ENCODE measurements at places on chromosomes 7 and 10.

DNA sequence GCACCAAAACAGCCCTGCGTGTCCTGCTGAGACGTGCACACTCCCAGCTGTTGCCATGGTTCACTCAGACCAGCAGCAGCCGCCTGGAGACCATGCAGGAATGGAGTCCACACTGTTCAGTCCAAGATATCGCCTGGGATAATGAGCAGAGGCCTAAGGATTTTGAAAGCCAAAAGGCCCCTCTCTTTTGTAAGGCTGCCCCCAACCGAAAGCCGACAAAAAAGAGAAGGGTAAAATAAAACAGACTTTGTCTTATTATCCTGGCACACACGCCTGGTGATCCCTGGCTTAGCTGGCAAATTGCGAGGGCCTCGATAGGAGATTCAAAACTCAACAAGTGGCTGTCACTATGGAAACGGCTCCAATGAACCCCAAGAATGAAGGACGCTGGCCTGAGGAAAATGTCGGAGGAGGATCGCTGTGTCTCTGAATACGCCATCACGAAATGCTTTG is 263.6 kb downstream of the SKIDA1 start:
- no peak for DNase-seq

DNA sequence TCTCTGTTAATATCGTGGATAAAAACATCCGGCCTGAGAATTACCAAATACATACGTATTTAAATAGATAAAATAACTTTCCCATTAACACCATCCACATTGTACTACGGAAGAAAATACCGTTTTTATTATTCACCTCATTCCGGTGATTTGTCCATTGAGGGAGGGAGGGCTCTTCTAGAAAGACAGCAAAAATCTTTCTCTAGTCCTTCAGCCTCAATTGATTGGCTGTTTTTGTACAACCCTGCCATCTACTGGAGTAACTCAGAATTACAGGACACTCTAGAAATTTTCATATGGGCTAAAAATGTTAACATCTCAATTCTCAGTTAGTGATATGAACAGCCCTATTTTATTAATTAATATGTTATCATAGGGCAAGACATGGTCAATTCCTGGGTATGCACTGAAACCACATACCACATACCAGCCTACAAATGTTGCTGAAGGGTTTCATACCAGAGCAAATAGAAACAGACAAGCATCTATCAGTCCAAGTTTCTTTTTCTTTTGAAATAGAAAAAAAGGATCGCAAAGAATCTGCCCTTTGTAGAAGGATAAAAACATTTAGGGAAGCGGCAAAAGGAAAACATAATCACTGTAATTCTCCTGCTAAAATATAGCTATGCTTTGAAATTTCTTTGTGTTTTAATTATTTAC is 55.8 kb upstream of the CDCA7L start:
- DNase-seq, result peak; percentile 85

- no peak for DNase-seq
Measured at GRCh38 chr7:16095171-16095950, 326.0 kb downstream of the CRPPA start.

DNA sequence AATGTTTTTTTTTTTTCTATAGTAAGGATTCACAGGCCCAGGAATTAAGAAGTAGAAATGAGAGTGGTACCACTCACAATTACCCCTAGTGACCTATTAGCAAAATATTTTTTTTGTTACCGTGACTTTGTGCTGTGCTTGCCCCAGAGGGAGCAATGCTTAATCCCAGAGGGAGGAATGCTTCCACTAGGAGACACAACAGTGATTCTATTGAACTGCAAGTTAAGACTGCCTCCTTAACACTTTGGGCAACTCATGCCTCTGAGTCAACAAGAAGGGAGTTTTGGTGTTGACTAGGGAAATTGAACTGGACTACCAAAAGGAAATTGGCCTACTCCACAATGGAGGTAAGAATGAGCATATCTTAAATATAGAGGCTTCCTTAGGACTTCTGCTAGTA is 17.2 kb upstream of the MEOX2 start:
- DNase-seq, result no peak

- peak; percentile 21 for DNase-seq
Measured at GRCh38 chr10:79488336-79488735, 24.0 kb upstream of the EIF5AL1 start.

DNA sequence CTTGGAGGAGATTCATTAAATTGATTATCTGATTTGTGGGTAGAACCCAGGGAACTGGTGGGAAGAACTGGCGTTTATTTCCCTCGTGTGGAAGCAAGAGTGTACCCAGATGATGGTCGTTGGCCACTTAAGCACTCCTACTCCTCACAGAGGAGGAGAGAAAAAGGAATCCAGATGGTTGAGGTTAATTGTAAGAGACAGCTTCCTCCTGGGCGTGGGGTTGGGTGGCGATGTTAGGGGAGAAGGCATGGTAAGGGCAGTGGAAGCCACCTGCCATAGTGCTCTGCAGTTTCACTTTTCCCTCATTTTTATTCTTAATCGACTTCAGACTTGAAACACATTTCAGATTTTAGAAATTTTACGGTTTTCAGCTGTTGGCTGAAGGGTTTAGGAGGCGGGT is 104.1 kb downstream of the DOCK1 start:
- DNase-seq, result no peak

DNA sequence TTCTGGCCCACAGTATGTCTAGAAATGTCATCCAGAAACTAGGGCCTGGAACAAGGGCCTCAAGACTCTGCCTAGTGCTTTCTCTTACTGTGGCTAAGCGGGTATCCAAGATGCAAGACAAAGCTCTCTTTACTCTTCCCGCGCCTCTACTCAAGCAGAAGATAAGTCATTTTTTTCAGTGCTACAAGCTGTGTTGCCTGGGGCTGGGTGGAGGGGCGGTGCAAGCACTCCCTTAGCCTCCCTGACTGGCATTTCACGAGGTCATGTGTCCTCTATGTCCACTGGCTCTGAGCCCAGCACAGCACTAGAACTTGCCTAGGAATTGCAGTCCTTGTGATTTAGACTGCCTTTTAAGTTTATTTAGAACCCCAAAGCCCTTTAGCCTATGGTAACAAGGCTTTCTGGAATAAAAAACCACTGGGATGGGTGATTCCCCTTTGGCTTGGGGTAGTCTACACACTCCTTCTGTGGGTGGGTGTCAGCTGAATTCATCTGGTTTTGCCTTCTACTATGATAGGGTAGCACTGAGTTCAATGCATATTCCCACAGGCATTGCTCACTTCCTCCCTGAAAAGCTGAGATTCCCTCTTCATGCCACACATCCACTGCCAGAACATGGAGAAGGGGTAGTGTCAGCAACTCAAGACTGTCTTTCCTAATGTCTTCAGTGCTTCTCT is 371.8 kb upstream of the KCND2 start:
- DNase-seq, result no peak

GRCh38 chr7:54955296-54955695 is 63.5 kb upstream of the EGFR start:
- DNase-seq, result no peak

DNA sequence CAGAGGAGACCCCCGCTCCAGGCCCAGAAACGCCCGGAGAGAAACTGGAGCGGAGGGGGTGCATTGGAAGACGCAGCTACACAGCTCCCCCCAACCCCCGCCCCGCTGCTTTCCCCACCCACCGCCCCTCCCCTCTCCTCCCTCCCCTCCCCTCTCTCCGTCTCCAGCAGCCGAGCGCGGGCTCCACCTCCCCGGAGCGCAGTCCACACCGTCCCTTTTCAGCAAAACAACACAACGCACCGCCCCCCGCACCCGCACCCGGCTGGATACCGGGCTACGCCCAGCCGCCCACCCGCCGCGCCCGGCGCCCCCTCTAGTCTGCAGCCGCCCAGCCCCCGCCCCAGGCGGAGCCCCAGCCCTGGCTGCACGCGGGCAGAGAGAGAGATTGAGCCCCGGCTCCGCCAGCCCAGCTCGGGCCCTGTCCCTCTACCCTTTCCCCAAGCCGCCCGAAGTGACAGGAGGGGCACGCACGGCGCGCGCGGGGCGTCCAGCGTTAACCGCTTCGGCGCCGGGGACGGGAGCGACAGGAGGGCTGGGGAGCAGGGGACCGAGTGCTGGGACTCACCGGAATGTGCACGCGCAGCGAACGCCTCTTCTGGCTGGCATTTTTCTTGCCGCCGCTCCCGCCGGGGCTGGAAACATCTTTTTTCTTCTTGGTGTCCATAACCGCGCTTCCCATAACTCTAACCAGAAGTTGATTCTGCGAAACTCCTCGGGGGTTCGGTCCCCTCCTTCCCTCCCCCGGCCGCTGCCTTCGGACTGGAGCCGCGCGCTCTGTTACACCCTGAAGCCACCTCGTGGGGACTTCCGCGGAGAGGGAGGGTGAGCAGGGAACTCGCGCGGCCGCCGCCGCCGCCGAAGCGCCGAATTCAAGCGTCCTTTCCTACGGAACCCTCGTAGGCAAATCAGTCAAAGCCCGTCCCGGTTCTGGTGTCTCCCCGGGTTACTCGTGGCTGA is 695 bp downstream of the PRKAG2 start:
- DNase-seq, result peak; percentile 47

DNA sequence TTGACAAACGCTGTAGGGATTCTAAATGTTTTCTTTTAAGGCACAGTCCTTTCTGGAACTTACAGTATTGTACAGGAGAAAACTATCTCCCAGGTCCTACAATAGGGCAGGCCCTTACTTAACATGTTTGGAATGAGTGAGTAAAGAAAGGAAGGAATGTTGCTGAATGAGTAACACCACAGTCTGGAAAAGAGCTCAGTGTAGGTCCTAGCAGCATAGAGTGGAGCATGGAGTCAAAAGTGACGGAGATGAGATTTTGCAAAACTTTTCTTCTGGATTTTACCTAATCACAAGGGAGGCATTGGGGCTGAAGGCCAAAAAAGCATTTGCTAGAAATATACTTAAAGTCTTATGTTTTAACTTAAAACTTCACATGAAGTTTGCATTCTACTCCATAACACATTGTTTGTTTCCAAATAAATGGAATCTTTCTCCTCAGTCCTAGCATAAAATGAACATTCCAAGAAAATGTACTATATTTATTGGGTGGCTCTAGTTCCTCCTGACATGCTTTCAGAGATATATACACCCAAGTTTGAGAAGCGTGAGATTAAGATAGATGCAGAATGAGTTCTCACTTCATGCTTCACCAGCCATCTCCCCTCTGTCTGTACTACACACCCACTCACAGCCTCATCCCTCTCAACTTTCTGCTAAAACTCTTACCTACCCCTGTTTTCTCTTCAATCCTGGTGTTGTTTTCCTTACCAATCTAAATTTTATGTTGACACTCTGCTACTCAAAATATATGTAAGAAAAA is 20.2 kb upstream of the ADD3 start:
- DNase-seq, result no peak

- peak; percentile 64 for DNase-seq
Measured at GRCh38 chr7:18978108-18978495, 139.3 kb downstream of the TWIST1 start.

DNA sequence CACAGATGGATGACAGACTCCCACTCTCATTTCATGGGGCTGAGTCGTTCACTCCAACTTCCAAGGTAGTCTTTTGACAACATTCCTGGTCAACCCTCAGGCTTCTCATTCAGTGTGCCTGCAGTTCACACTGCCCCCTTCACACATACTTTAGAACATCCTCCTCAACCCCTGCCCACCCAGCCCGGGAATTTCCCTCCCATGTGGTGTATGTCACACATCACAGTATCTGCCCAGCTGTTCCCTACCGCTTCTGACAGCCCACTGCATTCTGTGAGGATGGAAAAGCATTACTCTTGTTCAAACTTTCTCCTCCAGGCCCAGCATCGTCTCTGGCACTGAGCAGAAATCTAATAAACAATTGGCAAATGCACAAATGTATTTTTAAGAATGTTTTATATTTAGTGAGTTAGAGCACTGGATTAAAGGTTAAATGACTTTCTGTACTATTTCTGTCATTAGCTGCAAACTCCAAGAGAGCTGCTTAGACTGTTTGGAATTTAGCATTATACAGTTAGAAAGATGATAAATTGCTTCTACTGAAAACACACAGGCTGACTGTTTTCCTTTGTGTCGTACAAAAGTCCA is 110.4 kb downstream of the SFMBT2 start:
- no peak for DNase-seq

GRCh38 chr7:155233311-155234157 is 64.1 kb upstream of the INSIG1 start:
- DNase-seq, result no peak

DNA sequence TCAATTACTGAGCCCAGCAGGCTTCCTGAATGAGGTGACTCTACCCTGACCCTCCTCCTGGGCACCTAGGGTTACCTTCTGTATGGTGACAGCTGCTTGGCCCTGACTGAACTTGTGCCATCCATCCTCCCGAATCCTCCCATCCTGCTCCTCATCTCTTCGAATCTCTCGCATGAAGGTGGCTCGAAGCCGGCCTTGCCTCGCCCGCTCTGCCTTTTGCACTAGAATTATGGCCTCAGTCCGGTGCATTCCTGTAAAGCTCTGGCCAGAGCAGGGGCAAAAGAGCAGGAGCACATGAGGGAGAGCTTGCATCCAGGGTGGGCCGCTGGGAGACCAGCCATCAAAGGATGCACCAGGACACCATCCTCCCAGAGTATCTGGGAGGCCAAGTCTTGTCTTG is 7.5 kb downstream of the H2BK1 start:
- DNase-seq, result no peak

GRCh38 chr10:34739915-34740314 is 75.2 kb downstream of the PARD3 start:
- no peak for DNase-seq

DNA sequence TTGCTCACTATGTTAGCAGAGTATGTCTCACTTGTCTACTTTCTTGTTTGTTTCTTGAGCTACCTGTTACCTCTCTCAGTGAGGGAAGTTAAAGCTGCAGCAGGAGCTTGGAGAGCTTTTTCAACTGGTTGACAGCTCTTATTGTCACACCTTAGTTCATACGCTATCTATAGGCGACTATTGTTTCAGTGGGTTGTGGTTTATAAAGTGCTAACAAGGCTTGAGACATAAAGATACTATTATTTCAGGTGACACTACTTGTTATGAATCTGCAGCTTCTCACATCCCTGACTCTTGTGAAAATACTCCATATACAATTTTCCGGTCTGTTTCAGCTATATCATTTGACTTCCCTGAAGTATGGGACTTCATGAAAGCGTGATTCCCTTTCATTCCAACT is 167.4 kb downstream of the CSTF2T start:
- no peak for DNase-seq

DNA sequence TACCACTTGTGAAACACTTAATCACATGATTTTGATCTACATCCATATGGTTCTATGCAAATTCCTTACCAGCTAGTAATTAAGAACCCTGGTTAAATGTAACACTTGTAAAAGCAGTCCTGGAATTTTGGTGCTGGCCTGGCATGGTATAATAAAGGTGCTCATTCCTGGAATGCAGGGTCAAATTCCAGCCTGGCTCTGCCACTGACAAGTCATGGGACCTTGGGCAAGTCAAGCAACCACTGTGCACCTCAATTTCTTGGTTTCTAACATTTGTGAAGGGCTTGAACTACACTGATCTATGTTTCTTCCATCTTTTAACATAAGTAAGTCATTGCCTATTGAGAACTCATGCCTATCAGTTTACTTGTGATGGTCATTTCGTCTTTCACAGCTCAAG is 91.9 kb upstream of the PIK3CG start:
- DNase-seq, result no peak

DNA sequence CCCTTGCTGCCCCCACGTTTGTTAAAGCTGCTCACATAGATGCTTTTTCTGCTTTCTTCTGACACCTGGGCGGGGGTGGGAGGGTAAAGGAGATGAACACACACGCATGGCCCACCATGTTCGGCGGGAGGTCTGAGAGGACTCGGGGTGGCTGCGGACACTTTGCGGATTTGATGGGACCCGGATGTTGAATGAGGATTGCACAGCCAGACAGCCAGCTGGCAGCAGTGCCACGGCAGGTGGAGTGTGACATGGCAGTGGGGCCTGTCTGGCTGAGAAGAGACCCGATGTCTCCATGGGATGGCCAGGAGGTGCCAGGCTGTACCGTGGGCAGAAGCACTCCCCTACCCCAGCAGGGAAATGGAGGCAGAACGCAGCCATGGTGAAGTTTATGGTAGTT is 31.2 kb downstream of the PPP2R2D start:
- no peak for DNase-seq
